ENCODE measurements at places on chromosomes 12 and 14.

- DNase-seq = no peak
Observed at GRCh38 chr14:29709490-29709889, 218.2 kb downstream of the PRKD1 start.

DNA sequence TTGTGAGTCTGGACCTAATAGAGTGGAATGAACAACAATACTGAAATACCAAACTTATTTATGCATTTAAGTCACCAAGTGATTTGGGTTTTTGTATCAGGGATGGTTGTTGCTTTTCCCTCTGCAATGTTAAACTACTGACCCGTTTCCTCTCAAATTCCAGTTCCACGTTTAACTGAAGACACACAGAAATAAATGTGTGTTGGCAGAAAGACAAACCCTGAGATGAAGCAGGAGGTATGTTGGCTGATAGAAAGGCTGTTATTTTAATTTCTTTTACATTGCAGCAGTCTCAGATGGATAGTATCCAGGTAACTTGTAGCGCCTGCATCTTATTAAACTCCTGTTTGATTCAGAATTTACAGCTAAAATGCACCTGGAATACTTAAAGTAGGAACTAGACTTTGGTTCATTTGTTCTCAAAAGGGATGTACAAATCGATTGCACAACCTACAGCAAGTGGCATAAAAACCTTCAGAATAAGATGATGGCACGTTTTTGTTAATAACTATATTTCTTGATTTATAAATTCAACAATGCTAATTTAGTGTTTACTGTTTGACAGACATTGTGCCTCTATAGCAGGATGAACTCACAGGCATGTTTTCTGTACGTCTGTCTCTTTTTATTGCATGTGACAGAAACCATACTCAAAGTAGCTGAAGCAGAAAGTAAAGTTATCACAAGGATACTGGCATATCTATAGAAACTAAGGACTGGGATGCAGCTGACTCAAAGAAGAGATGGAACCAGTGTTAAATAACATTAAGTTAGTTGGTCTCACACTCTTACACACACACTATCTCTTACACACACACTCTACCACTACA, 405.7 kb downstream of the ZFP36L1 start:
- no peak for DNase-seq

DNA sequence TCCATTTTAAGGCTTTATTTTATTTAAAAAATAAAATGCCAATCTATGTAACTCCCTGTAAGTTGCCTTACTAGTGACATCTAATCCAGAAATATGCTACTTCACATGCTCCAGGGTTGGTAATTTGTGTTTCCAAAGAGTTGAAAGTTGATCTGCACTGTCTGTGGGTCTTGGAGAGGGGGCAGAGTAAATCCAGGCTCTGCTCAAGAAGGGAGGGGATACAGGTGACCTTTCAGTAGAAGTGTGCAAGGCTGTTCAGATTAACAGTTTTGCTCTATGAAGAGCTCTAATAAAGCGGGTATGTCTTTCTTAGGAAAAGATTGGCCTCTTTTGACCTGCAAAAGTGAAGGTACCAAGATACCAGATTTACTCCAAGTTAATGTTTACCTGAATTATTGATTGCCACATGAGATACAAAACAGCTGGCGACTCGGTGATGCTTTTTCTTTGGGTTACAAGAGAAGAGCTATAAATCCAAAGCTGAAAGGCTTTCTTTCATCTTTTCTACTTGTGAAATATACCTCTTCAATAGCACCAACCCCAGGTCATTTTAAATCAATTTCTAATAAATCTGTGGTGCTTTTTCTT, 75.6 kb upstream of the FLRT2 start:
- DNase-seq = no peak

GRCh38 chr14:24705840-24706239, 71.8 kb upstream of the GZMB start:
- DNase-seq = no peak

- no peak for DNase-seq
Observed at GRCh38 chr12:64229240-64229639, 7.1 kb upstream of the KICS2 start.

DNA sequence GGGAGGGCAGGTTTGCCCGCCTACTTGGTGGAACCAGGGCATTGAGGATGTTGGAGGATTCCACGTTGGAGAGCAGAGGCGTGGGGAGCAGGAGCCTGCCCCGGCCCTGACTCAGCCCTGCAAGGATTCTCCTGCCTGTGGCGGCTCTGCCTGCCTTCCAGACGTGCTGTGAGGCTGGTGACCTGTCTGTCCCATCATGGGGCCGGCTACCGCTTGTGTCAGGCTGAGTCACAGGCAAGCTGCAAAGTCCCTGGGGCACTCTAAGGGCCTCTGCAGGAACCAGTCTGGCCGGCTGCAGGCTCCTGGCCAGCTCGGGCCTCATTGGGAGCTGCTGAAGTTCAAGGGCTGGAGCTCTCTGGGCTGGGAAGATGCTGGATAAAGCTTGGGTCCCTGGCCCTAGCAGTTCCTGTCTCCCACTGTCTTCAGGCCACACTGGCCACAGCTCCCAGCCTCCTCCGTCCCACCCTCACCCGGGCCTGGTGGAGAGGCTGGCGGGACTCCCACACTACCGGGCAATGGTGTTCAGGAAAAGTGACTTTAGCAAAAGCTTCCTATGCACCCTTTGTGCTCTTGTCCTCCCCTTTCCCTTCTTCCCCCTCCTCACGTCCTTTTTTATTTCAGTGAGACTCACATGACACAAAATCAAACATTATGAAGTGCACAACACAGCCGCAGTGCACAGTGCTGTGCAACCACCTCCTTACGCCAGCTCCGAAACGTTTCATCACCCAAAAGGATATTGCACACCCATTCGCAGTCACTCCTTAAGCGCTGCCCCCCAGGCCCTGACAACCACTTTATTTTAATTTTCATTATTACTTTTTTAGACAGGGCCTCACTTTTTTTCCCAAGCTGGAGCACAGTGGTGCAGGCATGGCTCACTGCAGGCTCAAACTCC, 22.0 kb upstream of the ULK1 start:
- DNase-seq = no peak

GRCh38 chr12:51448618-51449256, 24.1 kb downstream of the SLC4A8 start:
- no peak for DNase-seq
